ENCODE measurements at places on chromosomes 1 and 21.

DNA sequence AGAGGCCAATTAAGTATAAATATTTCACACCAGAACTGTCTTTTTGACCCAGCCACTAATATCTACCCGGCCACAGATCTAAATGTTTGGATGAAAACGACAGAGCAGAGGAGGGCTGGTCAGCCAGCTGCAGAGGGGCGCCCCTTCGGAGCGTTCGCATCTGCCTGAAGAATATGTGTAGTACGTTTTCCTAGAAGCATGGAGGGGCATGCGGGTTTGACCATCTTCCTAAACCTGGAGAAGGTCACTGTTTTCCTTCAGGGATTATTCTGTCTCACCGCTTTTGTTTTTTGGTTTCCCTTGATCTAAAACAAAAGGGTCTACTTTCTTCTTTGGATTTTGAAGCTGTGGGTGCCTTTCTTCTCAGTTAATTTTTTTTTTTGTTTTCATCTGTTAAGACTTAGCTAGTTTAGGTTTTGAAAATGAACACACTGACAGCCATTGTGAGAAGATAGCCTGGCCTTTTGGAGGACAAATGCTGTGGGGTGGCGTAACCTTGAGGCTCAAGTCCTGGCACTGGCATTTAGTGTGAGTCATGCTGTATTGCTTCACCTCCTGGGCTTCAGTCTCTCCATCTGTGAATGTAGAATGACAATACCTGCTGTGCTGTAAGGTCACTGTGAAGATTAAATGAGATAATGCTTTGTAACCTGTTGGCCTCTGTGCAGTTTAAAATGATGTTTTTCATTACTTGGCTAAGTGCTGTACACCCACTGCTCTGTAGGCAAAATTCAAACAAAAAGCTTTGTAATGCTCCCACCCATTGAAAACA is 74.1 kb upstream of the IRF2BP2 start:
- no peak for DNase-seq

GRCh38 chr1:93446837-93447451 is 974 bp upstream of the FNBP1L start:
- DNase-seq, result no peak

GRCh38 chr21:44013380-44014088 is 1.4 kb downstream of the TRAPPC10 start:
- peak; percentile 20 for DNase-seq

DNA sequence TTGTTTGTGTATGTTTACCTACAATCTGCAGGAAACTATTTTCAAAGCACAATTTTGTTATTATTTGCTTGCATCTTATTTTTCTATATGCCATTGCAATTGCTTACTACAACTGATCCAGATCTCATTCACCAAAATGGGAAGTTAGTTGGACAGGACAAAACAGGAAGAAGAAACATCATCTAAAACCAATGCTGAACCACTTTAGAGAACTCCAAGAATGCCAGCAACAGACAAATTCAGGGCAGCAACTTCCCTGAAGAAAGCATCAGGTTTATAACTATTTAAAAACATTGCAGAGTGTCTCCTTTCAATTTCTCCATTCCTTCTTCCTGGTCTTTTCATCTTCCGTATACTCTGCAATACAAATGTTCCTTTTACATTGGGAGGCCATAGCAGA is 82.4 kb upstream of the SMYD2 start:
- no peak for DNase-seq

DNA sequence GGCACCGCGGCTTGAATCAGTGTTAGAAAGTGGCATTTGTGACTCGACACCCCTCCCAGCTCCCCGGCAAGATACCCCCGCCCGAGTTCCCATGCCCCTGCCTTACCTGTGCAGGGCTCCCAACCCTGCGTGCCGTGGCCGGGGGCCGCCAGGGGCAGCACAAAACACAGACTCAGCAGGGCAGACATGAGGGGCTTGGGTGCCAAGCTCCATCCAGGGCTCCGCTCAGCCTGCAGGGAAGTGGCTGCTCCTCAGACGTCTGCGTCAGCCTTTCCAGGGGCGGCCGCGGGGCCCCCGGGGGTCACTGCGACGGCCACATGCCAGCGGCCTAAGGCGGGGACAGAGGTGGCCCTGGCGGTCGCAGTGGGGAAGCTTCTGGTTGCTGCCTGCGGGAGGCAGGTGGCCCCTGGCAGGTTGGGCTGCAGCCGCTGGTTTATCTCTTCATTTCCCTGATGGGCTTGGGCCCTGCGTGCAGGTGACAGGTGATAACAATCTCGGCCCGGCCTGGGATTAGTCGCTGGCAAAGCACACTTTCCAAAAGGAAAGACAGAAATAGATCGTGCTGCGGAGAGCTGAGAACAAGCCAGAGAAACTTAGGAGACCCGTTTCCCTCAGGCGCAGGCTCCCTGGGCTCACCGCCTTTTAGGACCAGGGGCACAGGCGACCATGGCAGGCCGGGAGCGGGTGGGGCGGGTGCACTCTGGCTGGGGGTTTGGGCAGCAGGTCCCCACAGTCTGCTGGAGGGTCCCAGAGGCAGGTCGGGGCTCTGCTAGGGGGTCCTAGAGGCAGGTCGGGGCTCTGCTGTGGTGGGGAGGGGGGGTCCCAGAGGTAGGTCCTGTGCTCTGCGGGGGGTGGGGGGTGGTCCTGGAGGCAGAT is at the start of gene TSPEAR:
TSPEAR (minus strand) TSS at position 246 of the 876 bp plus-strand sequence; CDS start at position 188, 58 bp downstream.
- no peak for DNase-seq

GRCh38 chr1:154478639-154479038 is 23.4 kb upstream of the TDRD10 start:
- no peak for DNase-seq

DNA sequence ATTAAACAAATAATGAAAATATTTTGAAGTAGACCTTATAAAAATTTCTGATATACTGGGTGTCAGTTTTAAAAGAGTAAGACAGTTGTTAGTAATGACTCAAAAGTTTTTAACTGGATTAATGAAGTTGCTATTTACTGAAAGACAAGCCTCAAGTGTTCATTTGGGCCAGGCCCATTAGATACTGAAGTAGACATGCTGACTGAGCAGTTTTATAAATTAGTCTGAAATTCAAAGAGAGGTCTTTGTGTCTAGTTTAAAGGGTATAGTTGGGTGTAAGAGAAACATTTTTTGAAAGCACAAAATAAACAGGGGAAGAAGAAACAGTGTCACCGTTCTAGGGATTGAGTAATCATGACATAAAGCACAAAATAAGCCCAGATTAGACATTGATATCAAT is 1577.2 kb downstream of the AMY1C start:
- DNase-seq, result no peak
